ENCODE measurements at places on chromosomes 2 and 18.

- DNase-seq, result no peak
Measured at GRCh38 chr2:144468823-144469595, 50.9 kb downstream of the ZEB2 start.

GRCh38 chr2:58186501-58186900 lies 54.6 kb downstream of the FANCL start:
- DNase-seq, result no peak

- DNase-seq, result no peak
Measured at GRCh38 chr2:157466764-157467163, 22.9 kb upstream of the CYTIP start.

GRCh38 chr2:179107737-179108136 lies 57.8 kb upstream of the CCDC141 start:
- no peak for DNase-seq

GRCh38 chr18:59536166-59536565 lies 161.1 kb downstream of the CCBE1 start:
- no peak for DNase-seq

DNA sequence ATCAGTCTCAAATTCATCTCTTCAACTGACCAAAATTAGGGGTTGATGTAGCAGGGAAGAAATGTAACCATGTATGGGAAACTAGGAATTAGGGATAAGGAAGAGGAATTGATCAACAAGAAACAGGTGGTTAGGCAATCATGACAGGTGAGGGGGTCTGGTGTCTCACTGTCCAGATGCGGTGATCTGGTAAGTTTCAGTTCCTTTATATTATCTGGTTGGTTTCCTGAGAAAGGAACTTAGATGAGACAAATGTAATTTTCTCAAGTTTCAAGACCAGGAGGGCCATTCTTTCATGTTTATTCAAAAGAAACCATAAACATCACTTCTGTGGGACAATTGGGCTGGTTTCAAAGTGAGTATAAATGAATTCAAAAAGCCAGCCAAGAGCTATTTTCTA lies 306.2 kb upstream of the KCNJ3 start:
- no peak for DNase-seq

DNA sequence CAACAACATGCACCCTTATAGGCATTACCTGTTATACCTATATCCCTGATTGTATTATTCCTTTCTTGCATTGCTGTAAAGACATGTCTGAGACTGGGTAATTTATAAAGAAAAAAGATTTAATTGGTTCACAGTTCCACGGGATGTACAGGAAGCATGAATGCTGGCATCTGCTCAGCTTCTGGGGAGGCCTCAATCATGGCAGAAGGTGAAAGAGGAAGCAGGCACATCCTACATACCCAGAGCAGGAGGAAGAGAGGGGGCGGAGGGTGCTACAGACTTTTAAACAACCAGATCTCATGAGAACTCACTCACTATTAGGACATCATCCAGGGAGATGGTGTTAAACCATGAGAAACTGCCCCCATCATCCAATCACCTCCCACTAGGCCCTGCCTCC lies 191.7 kb upstream of the SPHKAP start:
- no peak for DNase-seq

DNA sequence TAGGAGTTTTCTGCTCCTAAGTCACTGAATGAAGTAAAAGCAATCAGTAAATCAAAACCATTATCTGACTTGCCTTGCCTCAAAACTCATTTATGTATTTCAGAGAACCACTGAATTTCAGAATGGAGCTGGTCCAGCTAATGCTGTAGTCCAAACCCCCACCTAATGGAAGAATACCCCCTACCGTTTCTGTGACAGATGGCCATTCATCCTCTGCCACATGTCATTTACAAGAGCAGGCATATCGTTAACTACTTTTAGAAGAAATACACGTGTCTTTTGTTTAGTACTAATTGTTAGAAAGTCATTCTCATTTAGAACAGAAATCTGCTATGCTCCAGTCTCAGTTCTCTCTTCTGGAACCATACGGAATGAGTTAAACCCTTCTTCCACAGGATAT lies 12.8 kb upstream of the GALNT5 start:
- DNase-seq, result no peak

DNA sequence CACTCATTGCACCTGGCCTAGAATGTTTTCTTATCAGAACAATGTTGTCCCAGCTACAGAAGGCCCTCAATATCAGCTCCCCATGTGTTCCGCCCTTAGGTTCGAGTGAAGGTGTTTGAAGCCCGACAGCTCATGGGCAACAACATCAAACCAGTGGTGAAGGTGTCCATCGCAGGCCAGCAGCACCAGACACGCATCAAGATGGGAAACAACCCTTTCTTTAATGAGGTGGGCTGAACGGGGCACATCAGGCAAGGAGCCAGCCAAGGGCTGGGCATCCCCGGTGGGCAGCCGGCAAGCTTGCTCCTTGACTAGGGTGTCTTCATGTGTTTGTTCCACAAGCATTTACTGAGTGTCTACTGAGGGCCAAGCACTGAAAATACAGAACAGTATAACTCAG lies 9.2 kb downstream of the FER1L5 start:
- no peak for DNase-seq
